ENCODE measurements at places on chromosomes 7 and 10.

DNA sequence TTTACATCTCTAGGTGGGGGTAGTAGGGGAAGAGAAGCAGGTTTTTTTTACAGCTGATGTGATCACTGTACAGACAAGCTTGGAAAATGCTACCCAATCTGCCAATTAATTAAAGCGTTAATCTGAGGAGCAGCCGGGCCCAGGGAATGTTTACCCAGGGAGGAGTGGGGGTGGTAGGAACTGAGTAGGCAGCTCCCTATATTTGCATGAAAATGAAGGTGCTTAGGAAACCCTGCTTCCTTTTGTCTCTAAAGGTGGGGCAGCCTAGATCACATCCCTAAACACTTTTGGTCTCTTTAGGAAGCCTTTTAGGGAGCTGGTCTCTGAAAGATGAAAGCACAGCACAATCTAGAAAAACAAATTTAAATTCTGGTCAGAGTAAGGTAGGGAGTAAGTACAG, 53.0 kb upstream of the NFKB2 start:
- no peak for DNase-seq
- H3K36me3 ChIP-seq: peaks cover 15% of the 10 kb centered on the region
- no peak overlapping the region for H3K4me3 ChIP-seq
- no peaks in the 10 kb centered on the region for H3K4me1 ChIP-seq
- H3K27me3 ChIP-seq: no peaks in the 10 kb centered on the region

GRCh38 chr10:89419548-89419947, 5.2 kb downstream of the IFIT5 start:
- no peak overlapping the region for H3K4me3 ChIP-seq
- H3K4me1 ChIP-seq: peaks cover 38% of the 10 kb centered on the region
- no peak for DNase-seq
- H3K27ac ChIP-seq: no peak overlapping the region
- H3K27me3 ChIP-seq: no peaks in the 10 kb centered on the region
- peaks cover 17% of the 10 kb centered on the region for H3K36me3 ChIP-seq

DNA sequence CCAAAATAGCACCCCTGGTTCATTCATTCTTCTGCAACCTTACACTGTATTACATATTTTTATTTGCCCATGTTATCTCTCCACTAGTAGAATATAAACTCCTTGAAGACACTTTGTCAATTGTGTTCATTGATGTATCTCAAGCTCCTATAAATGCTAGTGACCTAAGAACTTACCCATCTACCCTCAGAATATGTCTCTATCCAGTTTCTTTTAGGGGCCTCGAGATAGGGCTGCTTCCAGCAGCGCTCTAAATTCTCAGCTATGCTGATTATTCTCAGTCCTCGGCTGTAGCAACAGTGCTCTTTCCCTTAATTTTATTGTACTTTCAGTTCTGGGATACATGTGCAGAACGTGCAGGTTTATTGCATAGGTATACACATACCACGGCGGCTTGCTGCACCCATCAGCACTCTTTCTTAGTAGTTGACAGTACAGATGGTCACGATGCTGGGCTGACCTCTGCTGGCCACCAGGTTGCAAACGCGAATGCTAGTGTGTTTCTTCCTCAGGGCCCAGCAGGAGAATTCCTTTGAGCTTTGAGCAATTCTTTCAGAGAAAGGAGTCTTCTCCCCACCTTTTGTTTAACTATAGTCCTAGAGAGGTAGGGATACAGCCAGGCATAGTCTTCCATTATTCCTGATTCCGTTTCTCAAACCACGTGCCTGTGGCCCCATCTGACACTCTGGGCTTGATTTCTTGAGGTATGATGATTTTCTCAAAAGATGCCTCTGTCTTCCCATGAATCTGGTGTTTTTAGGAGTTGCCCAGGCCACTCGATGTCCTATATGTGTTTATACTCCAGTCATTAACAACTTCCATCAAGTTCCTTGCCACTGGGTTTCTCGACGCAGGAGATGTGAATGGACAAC, 49.1 kb upstream of the CDC14C start:
- no peaks in the 10 kb centered on the region for H3K27me3 ChIP-seq
- H3K36me3 ChIP-seq: no peaks in the 10 kb centered on the region
- H3K27ac ChIP-seq: no peak overlapping the region
- no peak overlapping the region for H3K4me3 ChIP-seq

DNA sequence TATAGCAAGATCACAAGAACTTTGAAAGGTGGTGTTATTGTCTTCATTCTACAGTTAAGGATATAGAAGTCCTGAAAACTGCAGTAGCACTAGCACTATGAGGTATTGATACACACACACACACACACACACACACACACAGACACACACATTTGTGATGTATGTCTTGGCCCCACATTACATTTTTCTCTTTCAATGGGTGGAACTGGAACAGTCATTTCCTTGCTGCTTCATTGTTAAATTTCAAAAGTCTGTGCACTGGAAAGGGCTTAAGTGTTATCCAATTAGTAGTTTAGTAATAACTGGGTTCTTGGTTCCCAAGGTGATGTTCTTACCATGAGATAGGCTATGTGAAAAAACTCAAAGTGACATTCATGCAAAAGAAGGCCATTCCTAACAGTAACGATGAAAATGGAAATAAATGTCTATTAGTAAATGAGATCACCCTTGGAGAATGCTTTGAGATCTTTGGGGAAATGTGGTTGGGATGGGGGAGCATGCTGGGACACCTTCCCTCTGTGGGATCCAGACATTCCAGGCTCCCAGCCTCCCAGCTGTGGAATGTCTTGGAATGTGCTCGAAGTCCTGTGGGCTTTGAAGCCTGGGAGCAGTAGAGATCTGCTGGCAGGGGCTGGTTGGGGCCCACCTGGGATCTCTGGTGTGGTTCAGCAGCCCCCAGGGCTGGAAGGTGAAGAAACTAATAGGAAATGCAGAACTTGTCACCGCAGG, 37.4 kb upstream of the CALD1 start:
- H3K27ac ChIP-seq: peak overlapping the region; percentile 78
- H3K4me1 ChIP-seq: peaks cover 13% of the 10 kb centered on the region
- no peaks in the 10 kb centered on the region for H3K27me3 ChIP-seq
- H3K4me3 ChIP-seq: no peak overlapping the region
- H3K36me3 ChIP-seq: no peaks in the 10 kb centered on the region

DNA sequence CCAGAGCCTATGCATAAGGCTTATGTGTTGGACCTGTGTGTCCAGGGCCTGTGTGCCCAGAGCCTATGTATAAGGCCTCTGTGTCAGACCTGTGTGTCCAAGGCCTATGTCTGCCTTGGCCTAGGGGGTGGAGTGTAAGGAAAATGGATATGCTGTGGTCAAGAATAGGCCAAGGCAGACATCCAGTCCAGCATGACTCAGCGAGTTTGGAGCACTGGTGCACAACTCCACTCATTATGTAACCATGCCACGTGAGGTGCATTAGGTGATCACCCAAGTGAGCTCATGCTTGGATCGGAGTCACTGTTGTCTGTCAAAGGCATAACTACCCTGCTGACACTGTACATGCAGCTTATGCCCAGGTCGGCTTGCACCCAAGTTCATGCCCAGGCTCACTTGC, 238.9 kb downstream of the CACNA2D1 start:
- peaks cover 4% of the 10 kb centered on the region for H3K4me1 ChIP-seq
- H3K27me3 ChIP-seq: no peaks in the 10 kb centered on the region
- DNase-seq: no peak
- H3K36me3 ChIP-seq: no peaks in the 10 kb centered on the region

- no peak overlapping the region for H3K4me3 ChIP-seq
- H3K27me3 ChIP-seq: no peaks in the 10 kb centered on the region
- no peaks in the 10 kb centered on the region for H3K4me1 ChIP-seq
- no peak for DNase-seq
- no peaks in the 10 kb centered on the region for H3K36me3 ChIP-seq
These were observed 563.1 kb downstream of the LRMDA start for GRCh38 chr10:75994357-75995040.
